CD4-positive, alpha-beta T cell treated with Interleukin-17A for 4 hours (primary cell): ENCODE measurements at places on chromosomes 2 and 18.

DNA sequence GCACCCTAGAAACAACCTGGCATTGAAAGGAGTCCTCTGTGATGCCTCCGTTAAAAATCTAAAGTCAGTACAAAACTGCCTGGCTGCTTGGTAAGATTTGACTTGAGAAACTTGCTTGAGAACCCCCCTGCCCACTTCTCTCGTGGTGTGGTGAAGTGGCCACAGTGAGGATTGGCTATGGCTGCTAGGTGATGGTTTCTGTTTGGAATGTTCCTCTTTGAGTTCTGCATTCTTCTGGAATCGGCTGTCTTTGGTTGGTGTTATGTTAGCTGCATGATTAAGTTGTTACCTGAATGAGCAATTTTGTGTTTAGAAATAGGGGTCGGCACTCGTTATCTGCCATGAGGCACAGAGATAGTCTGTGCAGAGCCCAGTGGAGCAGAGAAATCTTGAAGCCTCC lies 21.7 kb upstream of the SAG start:
- no peak for DNase-seq

DNA sequence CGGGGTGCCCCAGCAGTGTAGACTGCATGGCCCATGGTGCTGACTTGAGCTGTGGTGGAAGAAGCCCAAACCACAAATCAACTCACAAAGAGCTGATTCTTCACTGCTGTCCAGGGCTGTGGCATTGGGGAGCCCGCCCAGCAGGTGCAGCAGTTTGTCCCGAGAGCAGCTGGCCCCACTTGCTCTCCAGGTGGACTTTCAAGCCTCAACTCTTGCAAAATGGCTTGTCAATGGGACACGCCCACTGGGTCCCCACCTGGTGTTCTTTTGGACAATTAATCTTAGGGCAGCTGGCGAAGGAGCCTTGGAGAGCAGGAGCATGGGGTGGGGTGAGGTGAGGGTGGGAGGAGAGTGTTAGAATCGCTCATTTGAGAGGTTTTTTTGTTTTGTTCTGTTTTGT lies 117.9 kb downstream of the MYCN start:
- no peak for DNase-seq

DNA sequence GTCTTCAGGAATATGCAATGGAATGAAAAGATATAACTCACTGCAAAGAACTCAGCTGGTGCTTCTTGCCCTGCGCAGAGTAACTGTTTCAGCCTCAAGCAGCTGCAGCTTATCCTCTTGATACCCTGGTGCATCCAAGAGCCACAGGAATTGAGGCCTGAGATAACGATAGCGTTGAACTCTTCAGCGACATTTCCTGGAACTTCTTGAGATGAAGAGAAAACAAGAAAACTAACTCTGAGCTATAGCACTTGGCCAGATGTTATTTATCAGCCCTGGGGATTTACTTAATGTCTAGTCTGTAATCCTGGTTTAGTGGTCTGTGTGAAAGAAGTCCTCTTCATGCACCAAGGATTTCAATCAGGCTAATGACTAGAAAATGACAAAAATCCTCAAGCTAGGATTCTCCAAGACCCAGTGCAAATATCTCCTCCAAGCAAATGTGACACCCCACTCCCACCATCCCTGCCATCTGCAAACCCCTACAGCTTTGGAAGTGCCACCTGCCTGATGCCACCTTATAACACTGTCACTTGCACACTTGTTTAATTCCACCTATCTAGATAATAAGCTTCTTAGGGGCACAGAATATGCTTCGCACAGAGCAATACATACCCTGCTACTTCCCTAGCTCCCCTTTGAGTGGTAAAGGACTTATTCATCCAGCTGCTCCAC lies 40.6 kb downstream of the EHD3 start:
- DNase-seq: no peak

GRCh38 chr2:74597410-74597809 lies 42.9 kb downstream of the DOK1 start:
- DNase-seq: no peak

DNA sequence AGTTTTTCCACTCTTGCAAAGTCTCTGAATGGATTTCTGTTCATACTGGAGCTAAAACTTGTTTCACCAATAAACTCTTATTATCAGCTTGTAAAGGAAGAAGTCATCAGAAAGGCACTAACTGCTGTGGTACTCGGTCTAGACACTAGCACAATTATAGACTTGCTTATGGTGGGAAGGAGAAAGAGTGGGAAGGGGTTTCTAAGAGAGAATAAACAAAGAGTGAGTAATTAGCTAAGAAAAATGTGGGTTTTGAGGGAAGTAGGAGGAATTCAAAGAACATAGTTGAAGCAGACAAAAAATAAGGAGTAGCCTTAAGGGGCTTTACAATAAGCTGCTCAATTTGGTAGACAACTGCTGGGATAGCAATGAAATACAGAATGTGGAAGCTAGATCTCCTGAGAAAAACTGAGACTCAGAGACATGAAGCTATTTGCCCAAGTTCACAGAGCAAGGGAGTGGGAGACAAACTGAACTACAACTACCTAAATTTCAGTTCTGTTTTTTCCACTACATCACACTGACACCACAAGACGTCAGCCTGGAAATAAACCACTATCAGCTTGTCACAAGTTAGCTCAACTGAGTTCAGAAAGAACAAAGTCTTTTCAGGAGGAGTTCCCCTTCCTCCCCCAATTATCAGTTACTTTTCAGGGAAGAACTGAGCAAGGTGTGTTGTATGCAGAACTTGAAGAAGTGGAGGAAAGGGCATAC lies 59.7 kb downstream of the MAP4K3 start:
- no peak for DNase-seq

DNA sequence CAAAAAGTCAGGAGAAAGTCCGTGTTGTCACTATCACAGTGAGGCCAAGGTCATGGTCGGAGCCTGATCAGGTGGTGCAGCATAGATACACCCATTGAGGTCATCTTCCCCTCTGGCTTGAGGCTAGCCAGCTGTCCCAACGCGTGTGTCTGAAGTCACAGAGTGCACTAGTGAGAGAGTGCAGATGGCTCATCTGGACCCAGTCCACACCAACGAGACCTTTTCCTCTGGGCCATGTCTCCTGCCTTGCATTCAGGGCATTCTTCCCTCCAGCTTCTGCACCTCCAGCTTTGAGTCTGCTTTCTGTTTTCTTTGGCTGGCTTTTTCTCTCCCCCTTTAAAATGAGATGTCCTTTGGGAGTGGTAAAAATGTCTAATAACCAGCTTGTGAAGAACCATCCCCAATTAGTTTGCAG lies 146.9 kb downstream of the TDRD15 start:
- no peak for DNase-seq

GRCh38 chr2:196067088-196067382 lies 1.6 kb downstream of the DNAH7 start:
- no peak for DNase-seq

- DNase-seq: no peak
Observed at GRCh38 chr2:209663139-209663538, 108.5 kb upstream of the UNC80 start.
